ENCODE measurements at places on chromosomes 11 and 22. TPM values are rescaled to one million over a fixed set of nuclear protein-coding genes. Genes with fewer than 3 reads are reported as not detected.

Gene DERL3
- 0.43 TPM for total RNA-seq

Gene YPEL4
- 0.65 TPM for total RNA-seq

Gene ROBO3
- 4.9 TPM for total RNA-seq

Gene TRIM34
- 12.3 TPM for total RNA-seq

Gene PRRG4
- under 0.01 TPM for total RNA-seq

Gene PRR33
- not detected for total RNA-seq

Gene ELF5
- not detected for total RNA-seq

Gene RNF214
- 17.0 TPM for total RNA-seq

Gene PACSIN2
- 27.3 TPM for total RNA-seq

Gene SLC43A1
- 14.5 TPM for total RNA-seq

Gene GPHA2
- total RNA-seq: not detected

Gene DEPDC7
- 15.5 TPM for total RNA-seq

Gene SCN3B
- total RNA-seq: 0.11 TPM

Gene PNPLA2
- 30.6 TPM for total RNA-seq

Gene PLAAT5
- total RNA-seq: 0.39 TPM

Gene OSBPL5
- total RNA-seq: 42.9 TPM
